ENCODE measurements at places on chromosomes 6 and 20.

DNA sequence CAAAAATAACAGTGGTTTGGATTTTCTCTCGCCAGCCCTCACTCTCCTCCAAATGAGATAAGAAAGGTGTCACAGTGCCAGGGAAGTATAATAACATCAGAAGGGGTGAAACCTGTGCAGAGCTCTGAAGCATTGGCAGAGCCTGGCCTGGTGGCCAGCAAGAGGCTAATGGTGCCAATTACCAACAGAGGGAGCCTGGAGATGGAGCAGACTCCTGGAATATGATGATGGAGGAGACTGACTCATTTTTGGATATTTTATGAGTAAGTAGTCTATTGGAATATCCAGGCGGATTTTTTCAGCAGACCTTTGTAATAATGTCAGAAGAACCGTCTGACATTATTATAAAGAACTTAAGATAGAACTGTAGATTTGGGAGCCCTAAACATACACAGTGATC lies 442.6 kb upstream of the MARCKS start:
- DNase-seq, result peak; percentile 51

DNA sequence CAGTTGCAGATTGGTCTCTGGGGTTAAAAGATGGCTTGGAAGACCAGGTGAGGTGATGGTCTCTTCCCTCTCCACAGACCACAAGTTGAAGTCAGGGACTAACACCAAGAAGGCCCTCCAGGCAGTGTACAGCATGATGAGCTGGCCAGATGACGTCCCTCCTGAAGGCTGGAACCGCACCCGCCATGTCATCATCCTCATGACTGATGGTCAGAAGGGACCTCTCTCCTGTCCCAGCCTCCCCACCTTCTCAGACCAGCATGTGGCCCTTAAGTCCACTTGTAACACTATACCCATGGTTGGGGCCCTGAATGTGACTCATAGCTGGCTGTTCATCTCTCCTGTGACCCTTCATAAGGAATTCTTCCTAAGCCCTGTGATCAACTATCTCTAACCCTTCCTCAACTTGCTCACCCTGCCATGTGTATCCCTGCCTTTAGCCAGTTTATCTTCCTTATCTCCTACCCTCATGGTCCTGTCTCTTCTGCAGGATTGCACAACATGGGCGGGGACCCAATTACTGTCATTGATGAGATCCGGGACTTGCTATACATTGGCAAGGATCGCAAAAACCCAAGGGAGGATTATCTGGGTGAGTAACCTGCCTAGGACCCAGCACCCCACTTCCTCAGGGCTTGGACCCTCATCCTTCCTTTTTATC lies 3.0 kb downstream of the CFB start:
- DNase-seq, result no peak

DNA sequence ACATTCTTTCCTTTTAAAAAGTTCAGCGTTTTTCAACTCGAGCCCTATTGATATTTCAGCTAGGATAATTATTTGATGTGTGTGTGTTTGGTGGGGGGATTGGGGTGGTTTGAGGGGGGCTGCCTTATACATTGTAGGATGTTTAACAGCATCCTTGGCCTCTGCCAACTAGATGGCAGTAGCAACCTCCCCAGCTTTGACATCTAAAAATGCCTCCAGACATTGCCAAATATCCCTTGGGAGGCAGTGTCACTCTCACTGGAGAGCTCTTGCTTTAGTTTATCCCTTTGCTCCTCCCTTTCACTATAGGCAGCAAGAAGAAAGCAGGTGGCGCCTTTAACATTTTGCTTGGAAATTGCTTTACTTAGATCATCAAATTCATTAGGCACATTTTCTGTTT lies 14.6 kb upstream of the TP53TG5 start:
- DNase-seq, result no peak

DNA sequence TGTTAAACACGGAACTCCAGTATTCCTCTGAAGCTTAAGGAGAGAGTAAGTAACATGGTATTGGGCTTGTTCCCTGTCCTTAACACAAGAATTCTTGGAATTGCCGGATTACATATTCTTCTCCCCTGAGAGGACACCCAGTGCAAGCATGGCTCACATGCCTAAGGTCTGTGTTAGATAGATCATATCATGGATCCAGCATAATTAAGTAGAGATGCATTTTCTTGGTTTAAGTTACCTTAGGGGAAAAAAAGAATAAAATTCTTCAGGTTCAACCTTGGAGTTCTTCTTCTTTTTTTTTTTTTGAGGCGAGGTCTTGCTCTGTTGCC lies 53.9 kb downstream of the AKAP12 start:
- no peak for DNase-seq

- no peak for DNase-seq
Observed at GRCh38 chr6:106122938-106123656, 37.0 kb downstream of the PRDM1 start.

GRCh38 chr20:1496930-1497329 lies 5.7 kb upstream of the SIRPB2 start:
- no peak for DNase-seq

- no peak for DNase-seq
Observed at GRCh38 chr6:151380848-151381205, 10.5 kb downstream of the ZBTB2 start.

DNA sequence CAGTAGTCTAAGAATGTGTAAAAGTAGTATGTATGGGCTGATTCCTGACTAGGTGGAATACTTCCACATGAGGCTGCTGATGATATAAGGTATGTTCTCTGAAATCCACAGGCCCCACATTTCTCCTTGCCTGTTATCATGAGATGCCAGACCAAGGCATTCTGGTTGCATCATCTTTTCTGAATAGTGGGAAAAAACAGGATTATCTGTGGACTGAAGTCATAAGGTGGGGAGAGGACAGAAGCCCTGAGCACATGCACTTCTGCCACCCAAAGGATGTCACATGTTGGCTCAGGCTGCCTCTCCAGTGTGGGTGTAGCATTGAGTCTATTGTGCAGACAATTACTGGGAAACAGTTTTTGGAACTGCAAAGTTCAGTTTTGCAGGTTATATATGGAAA lies 184.5 kb upstream of the RAB32 start:
- no peak for DNase-seq

DNA sequence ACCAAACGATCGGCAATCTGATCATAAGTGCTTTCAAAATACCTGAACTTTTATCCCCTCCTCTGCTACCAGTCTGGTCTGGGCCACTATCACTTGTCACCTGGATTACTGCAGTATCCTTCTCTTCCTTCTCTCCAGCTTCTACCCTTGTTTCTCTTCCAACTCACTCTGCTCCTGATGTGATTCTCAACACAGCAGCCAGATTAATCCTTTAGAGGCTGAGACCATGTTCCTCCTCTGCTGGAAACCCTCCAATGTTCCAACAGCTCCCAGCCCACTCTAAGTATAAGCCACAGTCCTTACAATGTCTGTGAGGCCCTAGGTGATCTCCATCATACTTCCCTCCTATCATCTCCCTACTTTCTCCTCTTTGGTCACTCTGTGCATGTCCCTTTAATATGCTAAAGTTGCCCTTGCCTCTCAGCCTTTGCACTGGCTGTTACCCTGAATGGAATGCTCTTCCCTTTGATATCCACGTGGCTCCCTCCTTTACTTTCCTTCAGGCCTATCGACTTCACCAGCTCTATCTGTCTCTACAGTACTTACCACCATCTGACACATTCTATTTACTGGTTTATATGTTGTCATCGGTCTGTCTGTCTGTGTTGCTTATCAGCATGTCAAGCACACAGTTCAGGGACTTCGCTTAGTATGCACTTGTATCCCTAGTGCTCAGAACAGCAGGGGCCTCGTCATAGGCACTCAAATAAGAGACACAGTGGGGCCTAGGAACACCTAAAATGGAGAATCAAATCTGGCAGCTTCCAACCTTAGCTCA lies 35.0 kb upstream of the RNF24 start:
- no peak for DNase-seq

DNA sequence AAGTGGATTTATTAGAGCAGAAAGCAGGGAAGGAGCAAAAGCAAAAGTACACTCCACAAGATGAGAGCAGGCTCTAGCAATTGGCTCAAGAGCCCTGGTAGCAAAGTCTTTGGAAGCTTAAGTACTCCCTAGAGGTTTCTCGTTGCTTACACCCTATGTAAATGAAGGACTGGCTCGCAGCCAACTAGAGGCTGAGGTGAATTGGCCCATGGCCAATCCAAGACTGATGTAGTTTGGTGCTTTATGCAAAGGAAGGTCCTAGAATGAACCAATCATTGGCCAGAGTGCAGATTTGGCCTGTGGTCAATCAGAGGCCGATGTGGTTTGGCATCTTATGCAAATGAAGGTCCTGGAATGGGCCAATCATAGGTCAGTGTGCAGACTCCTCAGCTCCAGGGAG lies 191.3 kb upstream of the ARID1B start:
- DNase-seq, result no peak

- DNase-seq, result peak; percentile 58
Observed at GRCh38 chr6:127518191-127518709, 885 bp downstream of the MTCL3 start.

DNA sequence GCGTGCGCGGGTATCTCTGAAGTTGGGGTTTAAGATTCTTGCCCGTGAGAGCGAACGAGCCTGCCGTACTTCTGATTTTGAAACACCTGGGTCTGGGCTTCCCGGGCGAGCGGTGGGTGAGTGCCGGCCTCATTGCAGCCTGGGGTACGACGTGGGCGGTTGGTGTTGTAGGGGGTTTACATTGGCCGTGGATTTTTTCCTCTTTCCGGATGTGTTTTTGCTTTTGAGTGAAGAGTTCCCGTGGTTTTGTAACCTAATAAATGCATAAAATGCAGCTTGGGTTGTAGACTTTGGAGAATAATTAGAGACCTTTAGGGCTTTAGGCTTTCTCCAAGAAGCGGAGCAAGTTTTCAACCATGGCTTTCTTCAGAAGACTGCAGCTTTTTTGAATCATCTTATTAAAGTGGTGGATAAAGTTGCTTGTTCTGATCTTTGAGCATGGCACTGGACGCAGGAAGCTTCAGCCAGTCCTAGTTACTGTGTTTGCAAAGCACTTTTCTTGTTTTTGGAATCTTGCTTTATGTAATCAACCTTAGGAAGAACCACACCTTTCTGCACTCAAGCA lies 314 bp downstream of the FARS2 start:
- peak; percentile 62 for DNase-seq

DNA sequence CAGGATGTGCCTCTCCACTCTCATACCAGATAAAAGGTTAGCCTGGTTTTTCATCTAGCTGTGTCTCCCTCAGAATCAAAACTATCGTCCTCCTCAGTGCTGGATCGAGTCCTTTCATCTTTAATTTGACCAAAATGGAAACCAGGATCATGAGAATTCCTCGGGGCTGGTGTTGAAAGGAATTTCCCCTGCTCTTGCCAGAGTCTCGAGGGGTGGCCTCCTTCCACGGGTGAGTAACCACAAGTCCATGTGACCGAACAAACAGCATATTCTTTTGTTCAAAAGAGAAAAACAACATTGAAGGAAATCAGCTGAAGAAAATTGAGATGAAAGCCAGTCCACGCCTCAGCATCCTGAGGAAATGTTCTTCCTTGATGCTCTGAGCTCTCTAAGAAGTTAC lies 165.9 kb upstream of the CDYL start:
- DNase-seq, result peak; percentile 19

- no peak for DNase-seq
Observed at GRCh38 chr6:158311193-158311592, 1.1 kb upstream of the TULP4 start.

GRCh38 chr6:17836293-17836692 lies 129.6 kb upstream of the NUP153 start:
- DNase-seq, result no peak

DNA sequence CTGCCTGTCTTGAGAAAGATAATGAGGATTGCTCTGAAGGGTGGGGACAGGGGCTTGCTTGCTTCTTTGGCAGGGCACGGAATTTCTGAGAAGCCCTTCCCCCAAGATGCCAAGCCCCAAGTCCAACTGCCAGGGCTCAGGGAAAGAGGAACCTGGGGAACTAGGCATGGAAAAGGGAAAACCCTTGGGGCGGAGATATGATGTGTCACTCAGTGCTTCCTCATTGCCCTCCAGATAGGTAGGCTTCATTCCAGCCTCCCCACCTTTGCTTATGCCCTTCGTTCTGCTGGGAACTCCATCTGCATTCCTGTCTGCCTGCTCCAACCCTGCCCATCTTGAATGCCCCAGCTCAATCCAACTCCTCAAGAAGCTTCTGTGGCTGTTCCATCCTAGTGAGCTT lies 61.2 kb downstream of the VEGFA start:
- DNase-seq, result no peak

DNA sequence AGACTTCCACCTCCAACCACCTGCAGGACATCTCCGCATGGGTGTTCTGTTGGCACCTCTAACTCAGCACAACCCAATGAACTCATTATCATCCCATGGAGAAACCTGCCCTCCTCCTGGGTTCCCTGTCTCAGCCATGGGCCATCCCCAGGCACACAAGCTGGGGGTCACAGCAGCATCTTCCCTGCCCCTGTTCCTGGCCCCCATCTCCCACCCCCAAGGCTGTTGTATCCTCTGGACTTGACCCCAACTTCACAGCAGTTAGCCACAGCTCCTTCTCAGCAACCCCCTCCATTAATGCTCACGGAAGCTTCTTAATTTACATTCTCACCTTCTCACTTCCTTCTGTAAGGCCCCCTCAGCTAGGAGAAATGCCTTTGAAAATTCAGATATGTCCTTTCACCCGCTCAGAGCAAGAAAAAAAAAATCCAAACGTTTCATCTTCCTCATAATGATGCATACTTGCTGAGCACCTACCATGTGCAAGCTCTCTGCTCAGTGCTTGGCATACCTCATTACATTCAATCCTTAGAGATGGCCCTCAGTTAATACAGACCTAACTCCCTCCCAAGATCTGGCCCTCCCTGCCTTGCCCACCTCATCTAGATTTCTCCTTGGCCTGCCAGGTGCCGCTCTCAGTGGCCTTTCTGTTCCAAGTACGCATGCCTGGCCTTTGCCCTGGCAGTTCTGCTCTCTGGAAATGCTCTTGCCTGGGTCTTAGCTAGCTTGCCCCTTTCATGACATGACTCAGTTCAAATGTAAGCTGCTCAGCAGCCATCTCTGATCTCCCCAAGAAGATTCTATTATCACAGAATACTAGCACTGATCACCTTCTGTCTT lies 2.5 kb upstream of the NELFCD start:
- no peak for DNase-seq

GRCh38 chr6:164695896-164696295 lies 613.5 kb downstream of the C6orf118 start:
- no peak for DNase-seq

DNA sequence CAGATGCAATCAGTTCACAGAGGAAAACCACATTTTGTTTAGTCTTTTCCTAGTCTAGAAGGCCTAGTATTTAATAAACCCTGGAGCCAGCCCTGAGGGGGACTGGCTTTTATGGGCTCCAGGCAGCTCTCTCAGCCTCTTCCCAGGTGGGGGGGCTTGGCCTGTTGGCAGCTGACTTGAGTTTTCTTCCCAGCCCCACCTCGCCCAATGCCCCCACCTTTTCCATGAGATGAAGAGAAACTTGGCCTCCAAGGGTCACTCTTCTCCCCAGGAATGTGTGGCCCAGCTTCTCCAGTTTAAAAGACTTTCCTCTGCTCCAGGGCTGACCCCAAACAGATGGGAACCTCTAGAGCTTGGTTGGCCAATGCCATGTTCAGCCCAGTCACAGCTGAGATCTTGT lies 196.1 kb downstream of the BMP7 start:
- no peak for DNase-seq

GRCh38 chr6:23566418-23566817 lies 559.6 kb upstream of the NRSN1 start:
- no peak for DNase-seq

- peak; percentile 48 for DNase-seq
Observed at GRCh38 chr6:14876778-14877613, 368.9 kb upstream of the JARID2 start.

- DNase-seq, result no peak
Observed at GRCh38 chr20:4681991-4682401, 39.7 kb upstream of the PRND start.
